Caudate nucleus (tissue), 63 donors: ENCODE measurements at places on chromosomes 3 and 15.

DNA sequence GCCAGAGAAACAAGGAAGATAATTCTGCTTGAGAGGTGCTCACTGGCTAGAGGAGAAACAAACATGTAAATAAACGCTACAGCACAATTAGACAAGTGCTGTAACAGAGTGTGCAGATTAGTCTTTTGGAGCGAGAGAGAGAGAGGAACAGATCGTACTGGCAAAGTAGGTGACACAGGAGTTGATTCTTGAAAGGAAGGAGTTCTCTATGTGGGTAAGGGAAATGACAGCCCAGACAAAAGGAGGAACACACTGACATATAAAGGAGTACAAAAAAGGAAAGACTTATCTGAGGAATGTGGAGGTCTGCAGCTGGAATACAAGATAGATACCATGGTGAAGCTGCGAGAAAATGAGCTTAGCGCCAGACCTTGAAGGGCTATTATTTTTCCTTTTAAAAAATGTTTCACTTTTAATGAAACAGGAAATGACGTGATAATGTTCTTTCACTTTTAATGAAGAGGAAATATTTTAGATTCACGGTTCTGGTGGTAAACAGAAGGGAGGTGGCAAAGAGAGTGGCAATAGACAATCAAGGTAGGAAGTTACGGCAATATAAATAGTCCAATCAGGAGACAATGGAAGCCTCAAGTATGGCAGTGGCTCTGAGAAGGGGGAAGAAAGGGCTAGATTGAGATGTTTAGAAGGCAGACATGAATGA lies 202.9 kb downstream of the VPS13C start:
- DNase-seq = no peak

- DNase-seq = no peak
Measured at GRCh38 chr15:69134791-69135190, 25.6 kb upstream of the GLCE start.

GRCh38 chr3:78941587-78941986 lies 826.2 kb downstream of the ROBO1 start:
- DNase-seq = no peak

DNA sequence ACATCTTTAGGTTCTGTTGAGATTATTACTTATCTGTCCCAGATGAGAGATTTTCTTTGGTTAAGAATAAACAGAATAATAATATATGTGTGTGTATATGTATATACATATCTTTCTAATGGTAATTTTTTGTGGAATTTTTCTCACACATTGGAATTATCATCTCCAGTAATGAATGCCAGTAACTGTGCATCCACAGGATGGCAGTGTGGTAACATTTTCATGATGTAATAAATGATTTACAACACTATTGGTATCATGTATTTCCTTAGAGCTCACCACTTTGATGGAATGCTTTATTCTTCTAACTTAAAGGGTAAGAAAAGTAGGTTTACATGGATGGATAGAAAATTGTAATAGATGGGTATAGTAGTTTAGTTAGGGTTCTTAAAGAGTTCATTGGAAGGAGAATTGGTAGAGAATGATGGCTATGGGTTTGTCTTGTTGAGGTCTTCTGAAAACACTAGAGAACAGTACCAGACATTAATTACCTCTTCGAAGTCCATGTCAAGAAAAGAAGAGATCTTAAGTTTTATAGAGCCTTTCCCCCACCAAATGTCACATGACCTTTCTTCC lies 78.1 kb downstream of the STT3B start:
- DNase-seq = no peak

DNA sequence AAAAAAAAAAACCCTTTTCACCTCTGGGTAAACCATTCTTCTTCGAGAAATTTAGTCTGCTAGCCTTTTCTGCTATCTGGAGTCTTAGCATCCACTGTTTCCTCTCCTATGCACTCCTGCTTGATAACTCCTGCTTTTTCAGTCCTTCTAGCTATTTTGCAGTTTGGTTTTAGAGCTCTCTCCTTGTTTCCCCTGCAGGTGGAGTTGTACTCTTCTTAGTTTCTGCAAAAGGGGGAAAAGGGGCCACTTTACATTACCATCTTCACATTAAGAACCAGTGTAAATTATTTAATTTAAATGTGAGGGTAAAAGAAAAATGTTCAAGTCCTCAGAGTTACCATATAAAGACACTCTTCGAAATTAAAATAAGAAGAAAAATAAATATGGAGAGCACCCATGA lies 23.6 kb upstream of the MYLK start:
- DNase-seq = no peak

GRCh38 chr3:8657804-8658305 lies 13.3 kb upstream of the SSUH2 start:
- no peak for DNase-seq

GRCh38 chr3:9909221-9910013 lies 6.8 kb downstream of the IL17RE start:
- DNase-seq = no peak

- DNase-seq = no peak
Measured at GRCh38 chr15:89307046-89307587, 27.5 kb downstream of the POLG start.

GRCh38 chr3:71095511-71096291 lies 487.8 kb downstream of the FOXP1 start:
- DNase-seq = no peak

DNA sequence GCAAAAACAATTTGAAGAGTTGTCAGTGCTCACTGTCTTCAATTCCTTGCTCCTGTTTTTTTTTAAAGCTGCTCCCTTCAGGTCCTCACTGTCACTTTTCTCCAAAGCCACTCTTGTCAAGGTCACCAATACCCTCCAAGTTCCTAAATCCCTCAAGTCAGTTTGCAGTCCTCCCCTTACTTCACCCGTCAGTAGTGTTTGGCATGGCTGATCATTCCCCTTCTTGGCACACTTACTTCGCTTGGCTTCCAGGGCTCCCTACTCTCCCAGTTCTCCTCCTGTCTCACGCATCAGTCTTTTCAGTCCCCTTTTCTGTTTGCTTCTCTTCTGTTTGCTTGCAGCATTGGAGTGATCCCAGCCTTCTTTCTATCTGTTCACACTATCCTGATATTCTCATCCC lies 25.5 kb downstream of the PLCL2 start:
- DNase-seq = no peak

DNA sequence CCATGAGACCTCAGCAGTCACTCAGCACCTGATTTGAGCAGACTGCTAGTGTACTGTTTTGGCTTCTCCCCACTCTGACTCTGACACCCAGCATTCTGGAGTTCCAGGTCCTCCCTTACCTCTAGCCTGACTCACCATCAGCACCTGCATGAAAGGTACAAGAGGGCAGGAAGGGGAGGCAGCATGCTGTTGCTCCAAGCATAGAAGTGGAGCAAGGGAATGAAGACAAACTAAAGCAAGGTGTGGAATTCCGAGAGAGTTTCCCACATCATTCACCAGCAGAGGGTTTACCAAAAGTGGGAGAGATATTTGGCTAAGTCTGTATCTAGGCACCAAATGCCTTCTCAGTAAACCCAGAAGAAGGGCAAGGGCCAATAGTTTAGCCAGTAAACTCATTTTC lies 21.3 kb downstream of the HEXA start:
- DNase-seq = no peak

DNA sequence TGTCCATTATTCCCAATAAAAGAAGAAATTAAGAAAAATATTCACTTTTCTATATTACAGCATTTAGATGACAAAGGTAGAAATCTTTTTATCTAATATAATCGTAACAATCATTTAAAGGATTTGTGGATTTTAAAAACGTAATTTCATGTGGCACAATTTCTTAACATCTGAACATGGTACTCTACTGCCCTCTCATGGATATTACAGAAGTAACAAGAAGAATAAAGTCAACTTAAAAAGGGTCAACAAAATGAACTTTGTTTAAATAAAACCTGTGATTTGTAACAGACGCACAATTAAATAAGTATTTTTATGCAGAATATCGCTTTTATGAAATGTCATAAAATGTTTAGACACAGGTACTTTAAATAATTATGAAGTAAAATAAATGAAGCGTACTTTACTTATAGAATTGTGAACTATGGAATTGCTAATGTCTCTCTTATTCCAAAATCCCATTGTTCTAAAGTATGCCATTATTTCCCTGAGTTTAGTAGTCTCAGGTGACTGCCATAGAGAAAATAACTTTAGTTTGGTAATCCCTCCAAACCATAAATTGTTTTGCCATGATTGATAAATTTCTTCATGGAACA lies 366.8 kb upstream of the ZNF385D start:
- no peak for DNase-seq

GRCh38 chr3:82053236-82053635 lies 291.8 kb upstream of the GBE1 start:
- no peak for DNase-seq

- no peak for DNase-seq
Measured at GRCh38 chr3:127412578-127413317, 124.9 kb upstream of the PRR20G start.

DNA sequence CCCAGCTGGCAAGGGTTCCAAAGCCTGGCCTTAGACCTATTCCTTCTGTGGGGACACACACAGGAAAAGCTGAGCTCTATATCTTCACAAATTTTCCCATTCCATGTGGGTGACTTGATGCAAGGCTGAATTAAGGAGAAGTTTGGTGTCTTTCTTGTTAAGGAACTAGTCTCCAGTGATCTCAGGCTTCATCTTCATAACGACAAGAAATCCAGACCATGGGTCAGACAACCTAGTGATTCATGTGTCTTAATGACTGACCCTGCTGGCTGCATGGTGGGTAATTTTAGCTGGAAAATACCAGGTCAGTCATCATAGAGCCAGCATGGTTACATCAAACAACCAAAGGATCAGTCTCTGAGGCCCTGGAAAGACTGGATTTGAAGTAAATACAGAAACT lies 112.7 kb upstream of the SLC4A7 start:
- no peak for DNase-seq
